ENCODE measurements at places on chromosomes 13 and 19.
A peak's percentile ranks its signal among the peaks of the same experiment; 100 is the strongest.

DNA sequence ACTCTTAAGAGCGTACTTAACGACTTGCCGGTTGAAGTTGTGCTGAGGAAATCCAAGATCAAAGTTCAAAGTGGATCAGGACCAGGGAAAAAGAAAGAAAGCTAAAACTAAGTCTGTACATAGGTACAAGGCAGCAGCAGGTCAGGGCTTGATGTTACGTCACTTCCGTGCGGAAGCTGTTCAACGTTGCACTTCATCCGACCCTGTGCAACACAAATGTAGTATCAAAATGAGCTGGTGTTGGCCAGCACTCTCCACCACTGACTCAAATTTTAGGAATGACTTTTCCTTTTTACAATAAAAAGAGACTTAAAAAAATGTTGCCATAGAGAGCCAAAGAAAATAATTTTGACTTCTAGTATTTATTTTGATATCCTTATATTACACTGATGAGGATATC is 1315.4 kb downstream of the EFNB2 start:
- DNase-seq: peak; percentile 34

GRCh38 chr13:114026481-114026880 is 52.6 kb upstream of the C13orf46 start:
- no peak for DNase-seq

- peak; percentile 48 for DNase-seq
Observed at GRCh38 chr19:11355160-11356073, at the start of gene PLPPR2. Gene PLPPR2 (plus strand): TSS chr19:11355432. CDS start chr19:11357674, 2,242 bp downstream.

DNA sequence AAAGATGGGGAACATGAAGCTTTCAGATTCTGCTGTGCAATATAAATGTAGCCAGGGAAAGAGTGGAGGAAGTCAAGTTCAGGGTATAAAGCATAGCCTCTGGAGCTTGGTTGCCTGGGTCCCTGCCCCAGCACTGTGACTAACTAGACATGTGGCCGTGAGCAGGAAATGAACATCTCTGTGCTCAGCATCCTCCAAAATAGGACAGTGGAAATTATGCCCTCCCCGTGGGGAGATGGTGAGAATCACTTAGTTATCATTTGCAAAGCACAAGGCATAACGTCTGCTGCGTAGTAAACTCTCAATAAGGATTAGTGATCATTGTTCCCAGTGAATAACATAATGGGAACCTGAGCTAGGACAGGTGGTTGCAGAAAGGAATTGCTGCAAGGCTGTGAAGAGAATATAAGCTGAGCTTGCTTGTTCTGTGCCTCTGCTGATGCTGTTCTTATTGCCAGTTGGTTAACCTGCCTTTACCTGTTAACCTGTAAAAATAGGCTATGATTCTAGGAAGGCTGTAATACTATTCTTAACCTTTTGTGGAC is 441.0 kb downstream of the COG6 start:
- no peak for DNase-seq

DNA sequence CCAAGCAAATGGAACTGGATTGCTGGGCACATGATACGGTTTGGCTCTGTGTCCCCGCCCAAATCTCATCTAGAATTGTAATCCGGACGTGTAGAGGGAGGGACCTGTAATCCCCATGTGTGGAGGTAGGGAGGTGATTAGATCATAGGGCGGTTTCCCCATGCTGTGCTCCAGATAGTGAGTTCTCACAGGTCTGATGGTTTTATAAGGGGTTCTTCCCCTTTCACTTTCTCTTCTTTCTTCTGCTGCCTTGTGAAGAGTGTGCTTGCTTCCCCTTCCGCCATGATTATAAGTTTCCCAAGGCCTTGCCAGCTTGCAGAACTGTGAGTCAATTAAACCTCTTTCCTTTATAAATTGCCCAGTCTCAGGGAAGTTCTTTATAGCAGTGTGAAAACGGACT is 32.6 kb upstream of the MTIF3 start:
- DNase-seq: no peak

GRCh38 chr13:46743191-46743590 is 53.8 kb downstream of the ESD start:
- DNase-seq: no peak

GRCh38 chr13:74476365-74476764 is 342.2 kb upstream of the KLF12 start:
- no peak for DNase-seq

DNA sequence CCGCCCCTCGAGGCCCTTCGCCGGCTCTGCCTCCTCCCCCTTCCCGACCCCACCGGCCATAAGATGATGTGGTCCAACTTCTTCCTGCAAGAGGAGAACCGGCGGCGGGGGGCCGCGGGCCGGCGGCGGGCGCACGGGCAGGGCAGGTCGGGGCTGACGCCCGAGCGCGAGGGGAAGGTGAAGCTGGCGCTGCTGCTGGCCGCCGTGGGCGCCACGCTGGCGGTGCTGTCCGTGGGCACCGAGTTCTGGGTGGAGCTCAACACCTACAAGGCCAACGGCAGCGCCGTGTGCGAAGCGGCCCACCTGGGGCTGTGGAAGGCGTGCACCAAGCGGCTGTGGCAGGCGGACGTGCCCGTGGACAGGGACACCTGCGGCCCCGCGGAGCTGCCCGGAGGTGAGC is 1.4 kb downstream of the CACNG6 start:
- DNase-seq: no peak

GRCh38 chr19:17749912-17750317 is 1.4 kb upstream of the FCHO1 start:
- DNase-seq: no peak

GRCh38 chr19:1674293-1674679 is 21.9 kb upstream of the TCF3 start:
- no peak for DNase-seq

DNA sequence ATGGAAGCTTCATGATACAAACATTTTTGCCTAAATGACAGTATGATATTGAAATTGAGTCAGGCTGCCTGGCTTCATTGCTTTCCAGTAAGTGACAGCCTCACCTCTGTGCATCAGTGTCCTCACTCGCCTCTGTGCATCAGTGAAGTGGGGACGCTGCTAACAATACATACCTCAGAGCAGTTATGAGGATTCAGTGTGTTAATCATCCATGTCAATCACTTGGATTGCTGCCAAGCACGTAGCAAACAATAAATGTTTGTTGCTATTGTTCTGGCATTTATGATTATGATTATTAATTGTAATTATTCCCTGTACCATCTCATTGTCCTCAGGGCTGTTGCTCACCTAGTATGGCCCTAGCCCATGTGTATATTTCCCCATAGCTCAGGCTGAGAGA is 8.8 kb downstream of the PPP2R1A start:
- no peak for DNase-seq

DNA sequence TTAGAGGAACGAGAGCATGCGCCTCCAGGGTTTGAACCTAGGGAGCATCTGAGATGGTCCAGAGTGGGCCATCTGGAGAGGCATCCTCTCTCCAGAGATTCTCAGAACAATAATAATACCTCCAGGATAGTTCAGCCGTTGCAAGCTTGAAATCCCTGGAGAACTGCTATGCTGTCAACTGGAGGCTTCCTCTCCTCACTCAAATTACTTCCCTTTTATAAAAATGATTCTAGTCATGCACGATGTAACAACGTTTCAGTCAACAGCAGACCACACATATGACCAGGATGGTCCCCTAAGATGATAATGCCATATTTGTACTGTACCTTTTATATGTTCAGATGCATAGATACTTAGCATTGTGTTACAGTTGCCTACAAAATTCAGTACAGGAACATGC is 108.7 kb downstream of the SHISA2 start:
- DNase-seq: no peak

DNA sequence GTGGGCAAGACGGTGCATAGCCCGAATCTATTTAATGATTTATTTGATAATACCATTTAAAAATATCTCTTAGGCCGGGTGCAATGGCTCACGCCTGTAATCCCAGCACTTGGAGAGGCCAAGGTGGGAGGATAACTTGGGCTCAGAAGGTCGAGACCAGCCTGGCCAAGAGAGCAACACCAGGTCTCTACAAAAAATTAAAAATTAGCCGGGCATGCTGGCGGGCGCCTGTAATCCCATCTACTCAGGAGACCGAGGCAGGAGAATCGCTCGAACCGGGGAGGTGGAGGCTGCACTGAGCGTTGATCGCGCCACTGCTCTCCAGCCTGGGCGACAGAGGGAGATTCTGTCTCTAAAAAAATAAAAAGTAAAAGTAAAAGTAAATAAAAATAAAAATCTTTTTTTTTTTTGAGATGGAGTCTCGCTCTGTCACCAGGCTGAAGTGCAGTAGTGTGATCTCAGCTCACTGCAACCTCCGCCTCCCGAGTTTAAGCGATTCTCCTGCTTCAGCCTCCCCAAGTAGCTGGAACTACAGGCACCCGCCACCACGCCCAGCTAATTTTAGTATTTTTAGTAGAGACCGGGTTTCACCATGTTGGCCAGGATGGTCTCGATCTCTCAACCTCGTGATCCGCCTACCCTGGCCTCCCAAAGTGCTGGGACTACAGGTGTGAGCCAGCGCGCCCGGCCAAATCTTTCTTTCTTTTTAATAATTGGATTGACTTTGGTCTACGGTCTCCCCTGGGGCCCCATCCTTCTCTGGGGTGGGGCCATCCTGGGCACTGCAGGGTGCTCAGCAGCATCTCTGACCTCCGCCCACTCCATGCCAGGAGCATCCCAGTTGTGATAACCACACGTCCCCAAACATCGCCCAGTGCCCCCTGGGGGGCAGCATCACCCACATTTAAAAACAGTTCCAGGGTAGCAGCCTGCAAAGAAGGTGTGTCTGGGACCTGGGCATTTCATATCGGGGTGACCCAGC is 90.7 kb downstream of the GNG7 start:
- no peak for DNase-seq

GRCh38 chr19:44346556-44346955 is 9.9 kb downstream of the ZNF112 start:
- DNase-seq: no peak

GRCh38 chr19:17431417-17431816 is 11.6 kb downstream of the MVB12A start:
- DNase-seq: no peak

GRCh38 chr19:30887042-30887441 is 462.2 kb downstream of the TSHZ3 start:
- DNase-seq: no peak

- no peak for DNase-seq
Observed at GRCh38 chr13:91247768-91248167, 99.7 kb upstream of the MIR17HG start.

DNA sequence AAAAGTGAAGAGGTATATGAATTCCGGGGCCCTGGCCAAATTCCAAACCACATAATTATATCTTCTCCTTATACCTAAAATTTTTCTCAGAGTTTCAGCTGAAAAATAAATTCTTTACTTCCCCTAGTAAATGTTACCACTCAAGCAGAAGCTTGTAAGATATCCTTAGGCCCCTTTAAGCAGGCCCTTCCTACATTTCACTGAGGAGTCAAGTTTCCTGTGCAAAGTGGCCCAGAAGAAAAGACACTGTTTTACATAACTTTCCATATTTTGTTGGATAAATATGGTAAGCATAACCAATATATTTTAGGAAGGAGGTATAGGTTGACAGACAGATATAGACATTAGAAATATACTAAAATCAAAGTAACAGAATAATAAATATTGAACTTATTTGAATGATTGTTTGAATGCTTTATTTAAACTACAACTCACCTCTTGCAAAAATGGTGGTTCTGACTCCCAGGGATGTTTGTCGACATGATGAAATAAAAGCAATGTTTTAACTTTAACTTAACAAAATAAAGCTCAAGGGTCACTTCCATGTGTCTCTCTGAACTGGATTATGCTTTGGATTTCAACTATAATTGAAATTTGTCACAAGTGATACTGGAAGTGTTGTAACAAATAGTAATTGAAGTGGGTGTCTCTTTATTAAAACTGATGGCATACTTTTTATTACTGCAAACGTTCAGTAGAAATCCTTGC is 141.2 kb downstream of the SPRY2 start:
- no peak for DNase-seq

DNA sequence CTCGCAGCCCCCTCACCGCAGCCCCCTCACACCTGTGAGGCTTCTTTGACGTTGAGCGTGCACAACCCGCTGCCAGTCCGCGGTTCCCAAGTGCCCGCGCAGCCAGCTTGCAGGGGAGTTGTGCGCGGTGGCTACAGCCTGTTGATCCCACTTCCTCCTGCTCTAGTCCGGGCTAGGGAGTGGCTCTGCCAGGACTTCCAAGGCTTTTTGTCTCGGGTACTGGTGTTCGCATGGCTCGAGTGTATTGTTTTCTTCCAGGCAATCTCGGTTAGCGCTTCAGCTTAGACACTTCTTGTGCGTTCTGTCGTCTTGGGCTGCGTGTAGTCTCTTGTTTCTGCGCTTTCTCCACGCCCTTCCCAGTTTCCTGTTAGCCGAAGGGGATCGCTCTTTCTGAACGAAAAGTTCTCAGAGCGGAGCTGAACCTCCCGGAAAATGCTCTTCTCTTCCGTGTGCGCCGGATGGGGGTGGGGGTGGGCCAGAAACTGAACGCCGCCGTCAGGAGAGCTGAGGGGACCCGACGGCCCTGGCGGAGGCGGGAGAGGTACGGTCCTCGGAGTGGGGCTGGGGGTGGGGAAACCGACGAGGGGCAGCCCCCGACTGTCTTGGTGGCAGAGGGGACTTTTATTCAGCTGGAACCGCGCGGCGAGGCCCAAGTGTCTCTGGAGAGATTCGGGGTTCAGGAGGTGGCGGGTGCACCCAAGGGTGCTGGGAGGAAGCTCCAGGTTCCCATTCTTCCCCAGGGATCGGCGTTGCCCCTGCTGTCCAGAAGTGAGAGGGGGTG is 697 bp upstream of the DGKH start:
- no peak for DNase-seq

DNA sequence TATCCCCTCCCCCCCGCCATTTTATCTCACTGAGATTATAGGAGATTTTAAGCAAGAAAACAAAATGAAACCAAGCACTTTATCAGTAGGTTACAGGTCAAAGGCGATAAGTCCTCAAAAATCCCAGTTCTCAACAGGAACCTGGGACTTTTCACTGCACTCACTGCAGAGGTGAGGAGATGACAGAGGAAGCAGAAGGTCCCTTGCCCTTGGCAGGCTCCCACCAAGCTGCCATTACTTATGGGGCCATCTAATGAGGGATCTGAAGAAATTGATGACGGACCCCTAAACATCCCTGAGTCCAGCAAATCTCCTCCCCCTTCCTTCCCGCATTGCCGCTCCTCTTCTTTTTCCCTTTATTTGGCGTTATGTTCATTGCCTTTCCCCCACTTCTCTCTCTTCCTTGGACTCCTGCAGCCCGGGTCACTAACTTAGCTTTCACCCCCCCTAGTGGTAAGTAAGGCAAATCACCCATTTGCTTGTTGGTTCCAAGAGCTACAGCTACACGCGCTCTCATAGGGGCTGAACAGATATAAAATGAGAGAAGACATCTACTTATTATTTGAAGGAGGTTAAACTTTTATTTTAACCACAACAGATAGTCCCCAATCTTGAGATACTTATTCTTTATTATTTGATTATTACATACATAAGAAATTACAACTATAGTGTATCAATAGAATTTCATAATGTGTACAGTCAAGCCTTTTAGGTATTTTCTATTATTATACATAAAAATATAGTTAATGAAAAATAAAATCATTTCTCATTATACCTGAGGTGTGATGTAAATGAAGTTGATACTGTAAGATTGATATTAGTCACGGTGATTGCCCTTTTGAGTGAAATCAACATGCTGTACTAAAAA is 52.0 kb upstream of the ARGLU1 start:
- no peak for DNase-seq

GRCh38 chr13:99507054-99507453 is 5.8 kb downstream of the TM9SF2 start:
- DNase-seq: no peak

- no peak for DNase-seq
Observed at GRCh38 chr13:20131057-20131832, 29.6 kb downstream of the GJA3 start.

All from skeletal muscle cell (primary cell).